ENCODE measurements at places on chromosomes 2 and 18.

DNA sequence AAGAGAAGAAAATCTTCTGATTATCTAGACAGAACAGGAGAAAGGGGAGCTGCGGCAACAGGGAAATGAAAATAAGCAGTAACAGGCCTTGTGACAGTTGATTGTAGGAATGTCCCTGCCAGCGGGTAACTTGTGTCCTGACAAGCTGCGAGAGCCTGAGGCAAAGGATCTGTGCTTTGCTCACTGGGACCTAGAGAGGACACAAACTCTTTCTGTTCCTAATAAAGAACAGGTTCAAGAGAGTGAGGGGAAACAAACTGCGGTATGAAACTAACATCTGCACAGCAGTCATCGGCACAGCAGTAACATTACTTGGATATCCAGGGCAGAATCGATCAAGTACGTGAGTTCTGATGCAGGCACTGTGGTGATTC lies 103.7 kb upstream of the THOC1 start:
- DNase-seq, result no peak

GRCh38 chr18:54923339-54923956 lies 35.8 kb downstream of the CCDC68 start:
- DNase-seq, result no peak

DNA sequence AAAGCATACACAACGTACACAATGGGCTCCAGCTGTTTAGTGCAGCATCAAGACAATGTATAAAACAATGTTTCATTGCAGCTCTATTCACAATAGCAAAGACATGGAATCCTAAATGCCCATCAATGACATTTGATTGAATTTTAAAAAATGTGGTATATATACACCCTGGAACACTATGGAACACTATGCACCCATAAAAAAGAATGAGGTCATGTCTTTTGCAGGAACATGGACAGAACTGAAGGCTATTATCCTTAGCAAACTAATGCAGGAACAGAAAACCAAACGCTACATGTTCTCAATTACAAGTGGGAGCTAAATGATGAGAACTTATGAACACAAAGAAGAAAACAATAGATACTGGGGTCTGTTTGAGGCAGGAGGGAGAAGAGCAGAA lies 315.5 kb downstream of the AGPS start:
- no peak for DNase-seq

DNA sequence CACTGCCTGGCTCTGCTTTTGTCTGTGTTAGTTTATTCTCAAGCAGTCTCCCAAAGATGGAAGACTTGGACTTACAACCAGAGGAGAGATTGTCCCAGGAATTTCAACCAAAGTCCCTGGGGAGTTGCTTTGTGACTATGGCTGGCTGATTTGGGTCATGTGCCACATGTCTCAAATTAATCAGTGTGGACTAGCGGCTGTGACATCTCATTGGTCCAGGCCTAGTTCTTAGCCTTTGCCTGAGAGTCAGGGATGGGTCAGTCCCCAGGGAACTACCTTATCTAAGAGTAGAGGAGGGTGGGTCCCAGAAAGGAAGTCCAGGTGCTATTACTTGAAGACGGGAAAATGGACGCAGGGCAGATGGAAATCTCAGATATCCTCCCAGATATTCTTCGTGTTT lies 217.1 kb downstream of the ACKR3 start:
- no peak for DNase-seq

GRCh38 chr2:210318891-210319290 lies 3.9 kb upstream of the MYL1 start:
- no peak for DNase-seq
